Bronchial smooth muscle cell (primary cell): ENCODE measurements at places on chromosomes 1 and 21. TPM values are rescaled to one million over a fixed set of nuclear protein-coding genes. Genes with fewer than 3 reads are reported as not detected.

Gene IL12RB2
- not detected in 2 replicates for total RNA-seq

Gene STMN1
- total RNA-seq, result 13.4 and 47.1 TPM in 2 replicates

Gene APOBEC4
- not detected in 2 replicates for total RNA-seq

Gene OR14K1
- not detected in 2 replicates for total RNA-seq

Gene AIRE
- not detected in 2 replicates for total RNA-seq

Gene MYBPH
- 0.16 and 0.26 TPM in 2 replicates for total RNA-seq

Gene NPPA
- total RNA-seq, result not detected in 2 replicates

Gene CHI3L2
- total RNA-seq, result 5.7 and 8.8 TPM in 2 replicates

Gene SPRR1B
- 0.17 TPM in 1 of 2 replicates, not detected in the other for total RNA-seq

Gene SPRR2F
- total RNA-seq, result not detected in 2 replicates

Gene SPRR1A
- not detected in 2 replicates for total RNA-seq

Gene ALPL
- under 0.01 and 11.7 TPM in 2 replicates for total RNA-seq

Gene RNU1-3
- 2,114 and 10,807 TPM in 2 replicates for total RNA-seq

Gene LMOD1
- 3.5 and 11.8 TPM in 2 replicates for total RNA-seq

Gene SPATA6
- 5.3 and 7.9 TPM in 2 replicates for total RNA-seq
